ENCODE measurements at places on chromosomes 7 and 10.

GRCh38 chr10:48623607-48624132 is 18.8 kb upstream of the ARHGAP22 start:
- DNase-seq, result no peak

- DNase-seq, result no peak
Observed at GRCh38 chr7:18458830-18459229, 36.7 kb upstream of the HDAC9 start.

- no peak for DNase-seq
Observed at GRCh38 chr7:158973941-158974785, 117.8 kb downstream of the DYNC2I1 start.

GRCh38 chr7:73354821-73355220 is 26.9 kb downstream of the FKBP6 start:
- no peak for DNase-seq

- no peak for DNase-seq
Observed at GRCh38 chr10:110036640-110037039, 28.9 kb downstream of the ADD3 start.

- no peak for DNase-seq
Observed at GRCh38 chr10:9734218-9734617, 1283.5 kb upstream of the CELF2 start.

GRCh38 chr7:69109879-69110278 is 488.4 kb upstream of the AUTS2 start:
- no peak for DNase-seq

GRCh38 chr10:48536156-48536500 is 68.7 kb downstream of the ARHGAP22 start:
- no peak for DNase-seq

DNA sequence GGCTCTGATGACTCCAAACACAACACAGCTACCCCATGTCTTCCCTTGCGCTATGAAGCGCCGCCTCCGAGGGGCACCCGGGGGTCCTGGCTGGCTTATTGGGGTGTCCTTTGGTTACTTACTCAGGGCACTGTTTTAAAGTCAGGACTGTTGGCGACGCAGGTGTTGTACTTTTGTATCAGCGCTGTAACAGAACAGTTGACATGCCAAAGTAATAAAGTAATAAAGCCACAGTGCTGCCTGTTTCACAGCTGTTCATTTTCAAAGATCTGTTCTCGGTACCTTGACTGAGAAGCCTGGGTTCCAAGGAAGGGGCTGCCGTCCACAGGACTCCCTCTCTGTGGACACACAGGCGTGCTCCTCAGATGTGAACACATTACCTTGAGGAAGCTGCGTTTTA is 64.1 kb downstream of the WDR37 start:
- no peak for DNase-seq

DNA sequence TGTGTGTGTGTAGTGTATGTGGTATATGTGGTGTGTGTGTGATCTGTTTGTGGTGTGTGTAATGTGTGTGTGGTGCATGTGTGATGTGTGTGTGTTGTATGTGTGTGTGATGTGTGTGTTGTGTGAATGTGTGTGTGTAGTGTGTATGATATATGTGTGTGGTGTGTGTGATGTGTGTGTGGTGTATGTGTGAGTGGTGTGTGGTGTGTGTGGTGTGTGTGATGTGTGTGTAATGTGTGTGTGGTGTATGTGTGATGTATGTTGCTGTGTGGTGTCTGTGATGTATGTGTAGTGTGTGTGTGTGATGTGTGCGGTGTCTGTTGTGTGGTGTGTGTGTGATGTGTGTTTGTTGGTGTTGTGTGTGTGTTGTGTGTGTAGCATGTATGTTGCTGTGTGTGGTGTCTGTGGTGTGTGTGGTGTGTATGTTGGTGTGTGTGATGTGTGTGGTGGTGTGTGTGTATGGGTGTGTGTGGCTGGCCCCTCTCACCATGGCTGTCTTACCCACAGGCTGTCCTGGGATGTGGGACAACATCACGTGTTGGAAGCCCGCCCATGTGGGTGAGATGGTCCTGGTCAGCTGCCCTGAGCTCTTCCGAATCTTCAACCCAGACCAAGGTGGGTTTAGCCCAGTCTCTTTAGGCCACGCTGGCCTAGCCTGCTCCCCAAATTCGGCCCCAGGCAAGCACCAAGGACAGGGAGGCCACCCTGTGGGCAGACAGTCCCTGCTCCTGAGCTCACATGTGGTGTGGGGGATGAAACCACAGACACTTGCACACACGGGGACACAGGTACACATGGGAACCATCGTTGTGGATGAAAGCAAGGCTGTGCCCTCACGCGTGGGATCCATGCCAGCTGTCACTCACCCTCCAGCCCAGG is 25.6 kb downstream of the ADCYAP1R1 start:
- no peak for DNase-seq

GRCh38 chr10:51860257-51860656 is 160.9 kb upstream of the CSTF2T start:
- no peak for DNase-seq

DNA sequence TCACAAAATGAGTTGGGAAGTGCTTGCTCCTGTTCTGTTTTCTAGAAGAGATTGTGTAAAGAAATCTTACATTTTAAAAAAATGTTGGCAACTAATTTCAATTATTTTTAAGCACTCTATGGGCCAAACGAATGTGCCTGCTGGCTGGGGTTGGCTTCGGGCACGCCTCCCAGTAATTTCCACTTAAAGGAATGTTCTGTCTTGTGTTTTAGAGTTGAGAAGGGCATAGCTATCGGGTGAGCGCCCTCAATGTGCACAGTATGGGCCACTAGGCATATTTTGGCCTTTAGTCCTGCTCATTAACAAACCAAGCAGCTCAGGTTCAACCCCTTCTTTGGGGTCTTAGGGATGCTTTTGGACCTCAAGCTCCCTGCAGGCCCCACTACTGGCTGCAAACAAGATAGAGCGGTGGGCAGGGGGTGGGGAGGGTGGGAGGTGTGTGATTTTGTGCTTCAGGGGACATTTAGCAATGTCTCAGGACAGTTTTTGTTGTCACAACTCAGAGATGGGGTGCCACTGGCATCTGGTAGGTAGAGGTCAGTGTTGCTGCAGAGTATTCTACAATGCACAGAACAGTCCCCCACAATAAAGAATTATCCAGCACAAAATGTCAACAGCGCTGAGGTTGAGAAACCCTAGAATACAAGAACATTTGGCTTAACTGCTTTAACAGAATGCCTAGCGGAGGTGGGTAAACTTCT is 40.7 kb downstream of the TACC2 start:
- DNase-seq, result no peak

- DNase-seq, result no peak
Observed at GRCh38 chr7:120743128-120743527, 114.8 kb downstream of the TSPAN12 start.

DNA sequence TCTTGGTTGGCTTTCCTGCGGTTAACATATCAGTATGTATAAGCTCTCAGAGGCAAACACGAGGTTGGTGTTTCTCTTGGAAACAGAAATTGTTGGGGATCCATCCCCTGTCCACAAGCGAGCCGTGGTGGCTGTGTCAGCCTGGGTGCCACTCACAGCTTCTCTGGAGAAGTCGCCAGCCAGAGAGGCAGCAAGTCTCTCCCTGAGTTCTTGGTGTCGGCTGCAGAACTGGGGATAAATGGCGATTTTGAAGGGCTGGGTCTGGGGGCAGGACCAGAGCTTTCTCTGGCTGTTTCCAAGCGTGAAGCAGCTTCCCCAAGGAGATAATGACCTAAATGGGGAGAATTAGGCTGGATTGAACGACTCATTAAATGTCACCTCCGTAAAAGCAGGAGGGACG is 335.3 kb downstream of the GLRX3 start:
- no peak for DNase-seq

DNA sequence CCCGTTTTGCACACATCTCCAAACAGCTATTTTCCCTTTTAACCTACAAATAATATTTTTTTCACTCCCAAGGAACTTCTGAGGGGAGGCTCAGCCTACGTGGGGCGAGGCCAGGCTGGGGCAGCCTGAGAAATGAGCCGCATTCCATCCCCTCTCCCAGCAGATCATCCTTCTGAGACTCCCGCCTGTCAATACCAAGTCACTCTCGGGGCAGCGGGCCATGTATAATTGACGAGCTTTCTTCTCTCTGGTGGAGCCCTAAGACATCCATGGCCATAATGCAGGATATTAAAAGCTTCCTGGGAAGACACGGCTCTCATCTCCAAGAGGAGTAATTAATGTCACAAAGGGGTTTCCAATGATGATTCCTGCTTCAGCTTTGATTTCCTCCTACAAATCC is 37.8 kb upstream of the CHST15 start:
- DNase-seq, result no peak

GRCh38 chr7:133437544-133437943 is 184.7 kb downstream of the EXOC4 start:
- DNase-seq, result no peak

- no peak for DNase-seq
Observed at GRCh38 chr7:150378115-150378852, 846 bp upstream of the ZNF775 start.

DNA sequence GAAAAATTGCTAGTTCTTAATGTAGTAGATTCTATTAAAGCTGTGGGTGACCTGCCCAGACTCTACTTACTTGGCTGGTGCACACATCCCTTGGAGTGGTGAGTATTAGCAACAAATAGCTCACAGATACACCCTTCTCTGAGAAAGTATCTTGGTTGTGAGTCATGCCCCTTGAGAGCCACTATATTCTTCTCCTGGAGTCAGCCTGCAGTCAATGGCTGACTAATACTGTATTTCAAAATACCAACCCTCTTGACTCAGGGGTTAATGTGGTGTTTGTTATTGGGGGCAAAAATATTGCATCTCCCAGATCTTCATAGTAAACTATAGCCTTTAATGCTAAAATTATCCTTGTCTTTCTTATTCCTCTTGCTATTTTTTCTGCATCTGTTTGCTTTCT is 354.9 kb downstream of the BMPER start:
- DNase-seq, result no peak

GRCh38 chr7:3916146-3916545 is 615.1 kb downstream of the SDK1 start:
- DNase-seq, result no peak

DNA sequence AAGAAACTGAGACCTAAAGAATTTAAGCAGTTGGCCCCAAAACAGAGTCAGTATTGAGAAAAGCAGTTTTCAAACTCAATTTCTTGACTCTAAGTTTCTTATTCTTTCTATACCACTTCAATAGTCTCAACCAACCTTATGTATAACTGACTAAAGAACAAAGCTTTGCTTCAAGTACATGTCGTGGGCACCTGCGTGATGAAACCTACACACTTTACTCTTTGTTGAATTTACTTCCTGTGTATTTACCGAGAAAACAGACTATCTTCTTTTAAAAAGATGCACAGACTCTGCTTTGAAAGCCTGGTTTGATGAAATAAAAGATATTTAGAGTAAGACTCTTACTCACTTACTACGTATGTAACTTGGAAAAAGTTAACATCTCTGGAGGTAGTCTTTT is 297.2 kb upstream of the CDC14C start:
- no peak for DNase-seq

DNA sequence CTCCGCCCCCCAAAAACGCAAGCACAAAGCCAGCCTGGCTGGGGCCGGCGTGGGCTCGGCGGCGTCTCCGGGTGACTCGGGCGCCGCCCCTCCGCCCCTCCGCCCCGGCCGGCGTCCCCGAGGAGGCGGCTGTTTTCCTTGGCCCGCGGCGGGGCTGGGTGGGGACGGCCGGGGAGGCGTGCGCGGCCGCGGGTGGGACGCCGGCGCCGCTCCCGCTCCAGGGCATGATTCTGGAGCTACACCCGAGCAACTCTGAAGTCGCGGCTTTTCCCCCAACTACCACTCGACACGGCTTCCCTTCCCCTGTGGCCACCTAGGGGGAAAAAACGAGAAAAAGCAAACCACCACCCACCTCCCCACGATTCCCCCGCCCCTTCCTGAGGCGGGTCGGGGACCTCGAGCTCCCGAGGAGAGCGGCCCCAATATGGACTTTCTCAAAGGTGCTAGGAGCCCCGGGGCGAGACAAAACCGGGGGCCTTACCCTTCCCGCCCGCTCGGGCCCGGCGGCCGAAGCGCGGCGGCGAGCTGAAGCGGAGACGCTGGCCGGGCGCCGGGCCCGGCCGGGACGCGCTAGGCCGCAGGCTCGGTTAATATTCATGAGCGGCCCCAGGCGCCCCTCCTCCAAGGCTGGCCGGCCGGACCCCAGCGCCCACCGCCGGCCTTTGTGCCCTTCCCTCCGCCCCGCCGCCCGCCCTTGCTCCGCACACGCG is 856 bp downstream of the ARHGAP21 start:
- DNase-seq, result peak; percentile 28

- no peak for DNase-seq
Observed at GRCh38 chr10:104257235-104257634, 2.5 kb downstream of the GSTO1 start.

DNA sequence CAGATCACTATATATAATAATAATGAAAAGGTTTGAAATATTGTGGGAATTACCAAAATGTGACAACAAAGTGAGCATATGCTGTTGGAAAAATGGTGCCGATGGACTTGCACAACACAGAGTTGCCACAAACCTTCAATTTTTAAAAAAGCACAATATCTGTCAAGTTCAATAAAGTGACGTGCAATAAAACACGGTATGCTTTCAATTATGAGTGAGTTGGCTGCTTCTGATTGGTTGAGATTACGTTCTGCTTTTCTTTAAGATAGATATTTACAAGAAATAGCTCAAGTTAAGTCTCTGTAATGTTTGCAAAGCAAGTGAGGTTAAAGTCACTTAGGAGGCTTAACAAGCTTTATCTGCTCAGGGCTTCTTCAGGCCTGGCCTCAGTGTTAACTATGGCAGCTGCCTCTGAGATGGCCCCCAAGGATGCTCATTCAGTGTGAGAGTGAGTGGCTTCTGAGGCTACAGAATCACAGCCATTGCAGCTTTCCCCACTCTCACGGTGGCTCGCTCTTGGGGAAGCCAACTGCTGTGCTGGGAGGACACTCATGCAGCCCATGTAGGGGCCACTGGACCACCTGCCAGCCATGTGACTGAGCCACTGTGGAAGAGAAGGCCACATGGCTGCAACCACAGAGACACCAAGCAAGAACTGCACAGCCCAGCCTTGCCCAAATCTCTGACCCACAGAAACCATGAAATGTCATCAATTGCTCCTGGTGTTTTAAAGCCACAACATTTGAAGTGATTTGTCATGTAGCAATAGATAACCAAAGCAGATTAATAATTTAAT is 78.3 kb upstream of the TMEM72 start:
- no peak for DNase-seq
